ENCODE measurements at places on chromosomes 16 and 17. TPM values are rescaled to one million over a fixed set of nuclear protein-coding genes. Genes with fewer than 3 reads are reported as not detected.

GRCh38 chr17:67164302-67164701, 80.7 kb downstream of the HELZ start:
- H3K4me1 ChIP-seq = no peaks in the 10 kb centered on the region
- no peak for DNase-seq
- H3K27me3 ChIP-seq = no peaks in the 10 kb centered on the region
- H3K27ac ChIP-seq = no peak overlapping the region
- H3K4me3 ChIP-seq = no peak overlapping the region

- H3K27ac ChIP-seq = no peak overlapping the region
- no peak overlapping the region for H3K4me3 ChIP-seq
- H3K27me3 ChIP-seq = no peaks in the 10 kb centered on the region
- no peaks in the 10 kb centered on the region for H3K36me3 ChIP-seq
- H3K4me1 ChIP-seq = no peaks in the 10 kb centered on the region
- no peak for DNase-seq
These were observed 61.2 kb downstream of the ENGASE start for GRCh38 chr17:79135628-79136405.

- peaks cover 10% of the 10 kb centered on the region for H3K4me1 ChIP-seq
- peak overlapping the region; percentile 84 for H3K27ac ChIP-seq
- peak overlapping the region; percentile 74 for H3K4me3 ChIP-seq
These were observed 797 bp downstream of the NUDT7 start for GRCh38 chr16:77723108-77723514.

GRCh38 chr17:64185101-64185500, 55.2 kb upstream of the ERN1 start:
- H3K27me3 ChIP-seq = no peaks in the 10 kb centered on the region
- no peak overlapping the region for H3K4me3 ChIP-seq
- DNase-seq = no peak
- H3K36me3 ChIP-seq = no peaks in the 10 kb centered on the region
- no peak overlapping the region for H3K27ac ChIP-seq
- no peaks in the 10 kb centered on the region for H3K4me1 ChIP-seq

CASKIN1 gene
- total RNA-seq = not detected

CFAP97D1 gene
- not detected for total RNA-seq

SLC16A13 gene
- 8.5 TPM for total RNA-seq
